NCI-H1436 treated with DMSO at 0.1 percent for 48 hours (cell line): ENCODE measurements at places on chromosomes 13 and 19.

DNA sequence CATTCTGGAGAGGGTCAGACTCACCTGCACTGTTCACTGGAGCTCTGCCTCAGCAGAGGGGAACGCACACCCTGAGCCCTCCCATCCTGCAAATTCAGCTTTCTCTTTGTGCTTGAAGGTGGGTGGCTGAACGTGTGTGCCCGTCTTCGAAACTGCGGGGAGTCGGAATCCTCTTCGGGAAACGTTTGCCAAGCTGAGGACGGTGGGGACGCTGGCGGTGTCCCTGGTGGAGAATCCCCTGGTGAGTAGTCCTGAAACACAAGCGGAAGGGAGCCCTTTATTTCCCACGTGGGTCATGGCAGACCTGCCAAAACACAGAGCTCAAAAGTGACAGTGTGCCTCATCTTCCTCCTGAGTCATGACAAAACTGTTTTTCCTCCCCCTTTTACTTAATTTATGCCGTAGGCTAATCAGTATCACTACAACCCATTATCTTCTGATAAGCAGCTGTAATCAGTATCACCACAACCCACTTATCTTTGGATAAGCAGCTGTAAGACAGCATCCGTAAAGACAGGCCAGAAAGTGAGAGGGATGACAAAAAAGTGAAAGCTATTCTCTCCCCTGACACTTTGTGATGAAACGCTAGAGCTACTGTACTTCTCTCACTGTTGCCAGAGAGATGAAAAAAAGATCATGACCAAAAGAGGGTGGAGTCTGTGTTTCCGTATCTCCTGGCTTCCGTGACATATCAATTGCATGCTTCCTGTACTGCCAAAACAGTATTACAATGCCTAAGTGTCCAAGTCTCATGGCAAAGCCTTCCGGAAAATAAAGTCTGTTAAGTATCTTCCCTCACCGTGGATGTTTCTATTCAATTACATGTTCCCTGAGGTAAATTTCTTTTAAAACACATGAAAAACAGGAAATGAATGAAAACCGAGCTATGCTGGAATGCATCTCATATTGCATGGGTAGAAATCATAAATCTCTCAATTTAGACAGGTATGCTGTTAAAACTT, 155.5 kb downstream of the TBC1D4 start:
- DNase-seq, result no peak

GRCh38 chr13:80341756-80342370, 937 bp upstream of the SPRY2 start:
- DNase-seq, result peak; percentile 50

DNA sequence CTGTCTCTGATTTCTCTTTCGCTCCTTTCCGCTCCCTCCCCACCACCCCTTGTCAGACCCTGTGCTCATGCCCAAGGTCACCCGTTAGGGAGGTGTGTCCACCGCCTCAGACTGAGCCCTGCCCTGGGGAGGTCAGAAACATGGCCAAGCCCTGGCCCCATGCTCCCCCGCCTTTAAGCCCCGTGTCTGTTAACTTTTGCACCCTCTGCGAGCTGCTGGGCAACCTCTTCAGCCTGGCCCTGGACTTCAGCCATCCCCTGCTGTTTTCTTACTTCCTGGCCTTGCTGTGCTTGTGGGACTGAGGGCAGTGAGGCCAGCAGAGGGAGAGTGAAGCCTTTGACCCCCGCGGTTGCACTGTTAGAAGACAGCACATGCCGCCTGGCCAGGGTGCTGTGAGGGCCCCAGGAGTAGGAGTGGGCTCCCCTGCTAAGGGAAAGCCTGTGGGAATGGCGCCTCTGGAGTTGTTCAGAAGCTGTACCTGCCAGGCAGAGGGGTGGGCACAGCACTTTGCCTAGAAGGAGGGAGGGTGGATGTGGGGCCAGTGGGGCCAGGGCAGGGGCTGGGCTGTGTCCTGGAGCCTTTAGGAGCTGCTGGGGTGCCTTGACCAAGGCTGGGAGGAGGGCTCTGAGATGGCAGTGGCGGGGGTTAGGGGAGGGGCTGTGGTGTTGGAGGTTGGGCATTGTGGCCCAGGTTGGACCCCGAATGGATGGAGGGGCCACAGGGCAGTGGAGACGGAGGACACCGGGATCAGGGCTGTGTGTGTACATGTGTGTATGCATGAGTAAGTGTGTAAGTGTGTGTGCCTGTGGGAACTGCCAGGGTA, 7.9 kb downstream of the UPF1 start:
- no peak for DNase-seq

DNA sequence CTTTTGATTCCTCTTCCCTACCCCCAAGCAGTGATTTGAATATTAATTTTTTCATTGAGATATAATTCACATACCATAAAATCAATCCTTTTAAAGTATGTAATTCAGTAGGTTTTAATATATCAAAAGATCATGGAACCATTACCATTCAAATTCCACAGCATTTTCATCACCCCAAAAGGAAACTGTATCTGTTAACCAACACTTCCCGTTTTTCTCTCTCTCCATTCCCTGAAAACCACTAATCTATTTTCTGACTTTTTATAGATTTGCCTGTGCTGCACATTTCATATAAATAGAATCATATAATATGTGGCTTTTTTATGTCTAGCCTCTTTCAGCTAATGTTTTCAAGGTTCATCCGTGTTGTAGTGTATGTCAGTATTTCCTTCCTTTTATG, 107.1 kb downstream of the PAN3 start:
- no peak for DNase-seq

- DNase-seq, result no peak
Measured at GRCh38 chr13:88736026-88736425, 1064.9 kb downstream of the SLITRK5 start.

GRCh38 chr13:65034266-65034665, 2195.9 kb downstream of the PCDH9 start:
- DNase-seq, result no peak
